ENCODE measurements at places on chromosomes 5 and 9.

- DNase-seq = no peak
Measured at GRCh38 chr9:89543111-89543510, 45.2 kb upstream of the SEMA4D start.

DNA sequence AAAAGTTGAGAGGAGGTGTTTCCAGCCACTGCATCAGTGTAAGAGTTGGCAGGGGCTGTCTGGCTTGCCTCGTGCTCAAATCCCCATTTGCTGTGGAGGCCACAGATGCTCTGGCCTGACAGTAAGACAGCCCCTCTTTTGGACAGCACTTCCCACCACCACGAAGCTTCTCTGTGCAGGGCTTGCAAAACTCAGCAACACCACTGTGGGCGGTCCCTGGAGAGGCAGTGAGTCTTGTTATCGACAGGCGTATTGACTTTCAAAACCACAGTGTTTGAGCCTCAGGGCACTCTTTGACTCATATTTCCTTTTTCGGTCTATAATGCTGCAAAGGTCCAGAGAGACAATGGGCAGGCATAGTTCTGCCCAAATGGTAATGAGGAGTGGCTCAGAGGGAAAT, 539.5 kb downstream of the EBF1 start:
- DNase-seq = no peak

DNA sequence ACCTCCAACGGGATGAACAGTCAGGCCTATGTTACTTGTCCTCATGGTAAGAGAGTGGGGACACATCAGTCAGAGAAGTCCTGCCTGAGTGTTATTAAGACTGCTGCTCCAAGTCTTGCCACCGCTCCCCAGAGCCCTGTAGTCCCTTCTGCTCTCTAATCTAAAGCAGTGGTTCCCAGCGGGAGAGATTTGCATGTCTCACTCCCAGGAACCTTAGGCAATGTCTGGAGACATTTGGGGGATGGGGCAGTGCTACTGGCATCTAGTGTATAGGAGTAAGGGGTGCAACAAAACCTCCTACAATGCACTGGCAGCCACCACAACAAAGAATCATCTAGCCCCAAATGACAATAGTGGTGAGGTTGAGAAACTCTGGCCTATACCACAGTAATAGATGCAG, 2.6 kb upstream of the SVEP1 start:
- no peak for DNase-seq

DNA sequence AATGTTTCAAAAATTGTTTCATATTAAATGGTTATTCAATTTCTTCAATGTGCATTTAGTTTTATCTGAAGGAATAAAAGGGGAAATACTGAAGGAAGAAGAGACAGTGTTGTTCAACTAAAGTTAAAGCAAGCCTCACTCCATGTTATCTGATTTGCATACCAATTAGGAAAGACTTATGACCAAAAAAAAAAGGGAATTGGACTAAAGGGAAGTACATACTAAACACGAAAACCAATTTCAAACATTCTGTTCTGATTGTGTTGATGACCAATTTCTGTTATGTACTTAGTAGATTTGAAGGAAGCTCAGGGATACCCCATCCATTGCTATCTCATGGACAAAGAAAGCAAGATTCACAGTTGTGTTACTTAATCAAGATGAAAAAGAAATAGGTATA, 4.9 kb upstream of the GAPT start:
- no peak for DNase-seq

- DNase-seq = no peak
Measured at GRCh38 chr9:6757132-6757455, 679 bp upstream of the KDM4C start.

GRCh38 chr5:34656001-34656699, at the start of gene RAI14:
Gene RAI14, plus strand, starts transcription at chr5:34656328. Its CDS starts 30,592 bp downstream, at chr5:34686920.
- DNase-seq = no peak

DNA sequence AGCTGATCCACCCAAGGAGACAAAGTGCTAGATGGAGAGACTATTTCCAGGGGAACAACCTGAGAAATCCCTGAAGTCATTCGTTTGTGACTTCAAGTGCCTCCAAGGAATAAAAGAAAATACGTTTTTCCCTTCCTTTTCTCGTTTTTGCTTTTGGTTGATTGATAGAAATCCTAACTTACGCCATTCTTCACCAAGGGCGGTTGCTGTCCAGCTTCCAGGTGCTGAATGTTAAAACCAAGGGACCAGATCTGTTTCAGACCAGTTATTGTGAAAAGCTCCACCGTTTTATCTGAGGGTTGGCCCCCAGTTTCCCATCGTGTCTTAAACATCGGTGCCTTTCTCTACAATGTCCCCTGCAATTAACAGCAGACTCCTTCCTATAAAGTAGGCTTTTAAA, 600.7 kb upstream of the SGCD start:
- DNase-seq = no peak

DNA sequence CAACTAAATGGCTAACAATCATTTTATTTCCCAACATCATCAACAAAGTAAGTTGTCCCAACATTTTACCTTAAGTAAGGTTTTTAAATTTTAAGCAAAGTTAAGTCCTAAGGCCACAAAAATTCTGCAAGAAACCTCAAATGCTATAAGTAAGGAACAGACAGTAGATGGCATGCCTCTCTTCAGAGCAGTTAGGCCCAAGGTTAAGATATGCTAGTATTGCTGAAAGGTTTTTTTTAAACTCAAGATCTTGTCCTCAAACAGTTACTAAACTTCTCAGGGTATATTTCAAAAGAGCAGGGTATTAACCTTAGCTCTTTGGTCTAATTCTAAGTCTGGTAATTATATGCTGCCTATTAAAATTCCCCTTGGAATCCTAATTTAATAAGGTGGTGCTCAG, 35.1 kb downstream of the PJA2 start:
- DNase-seq = no peak

Measured in Jurkat, Clone E6-1 (cell line).